ENCODE measurements at places on chromosomes 6 and 20.
A peak's percentile ranks its signal among the peaks of the same experiment; 100 is the strongest.

DNA sequence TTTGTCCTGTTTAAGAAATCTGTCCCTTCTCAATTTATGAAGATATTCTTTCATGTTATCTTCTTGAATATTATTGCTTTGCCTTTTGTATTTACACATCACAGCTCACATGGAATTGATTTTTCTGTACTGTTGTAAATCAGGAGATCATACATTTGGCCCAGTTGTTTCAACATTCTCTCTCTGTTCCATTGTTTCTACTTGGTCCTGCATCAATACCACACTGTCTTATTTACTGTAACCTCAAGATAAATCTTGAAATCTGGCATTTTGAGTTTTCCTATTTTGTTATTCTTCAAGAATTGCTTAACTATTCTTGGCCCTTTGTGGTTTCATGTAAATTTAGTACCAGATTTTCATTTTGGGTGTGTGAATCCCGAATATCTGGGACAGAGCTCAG lies 121.7 kb upstream of the CCN2 start:
- DNase-seq: no peak

- DNase-seq: no peak
Measured at GRCh38 chr6:153613719-153614455, 425.2 kb upstream of the OPRM1 start.

- DNase-seq: no peak
Measured at GRCh38 chr6:50993941-50994720, 175.5 kb downstream of the TFAP2B start.

DNA sequence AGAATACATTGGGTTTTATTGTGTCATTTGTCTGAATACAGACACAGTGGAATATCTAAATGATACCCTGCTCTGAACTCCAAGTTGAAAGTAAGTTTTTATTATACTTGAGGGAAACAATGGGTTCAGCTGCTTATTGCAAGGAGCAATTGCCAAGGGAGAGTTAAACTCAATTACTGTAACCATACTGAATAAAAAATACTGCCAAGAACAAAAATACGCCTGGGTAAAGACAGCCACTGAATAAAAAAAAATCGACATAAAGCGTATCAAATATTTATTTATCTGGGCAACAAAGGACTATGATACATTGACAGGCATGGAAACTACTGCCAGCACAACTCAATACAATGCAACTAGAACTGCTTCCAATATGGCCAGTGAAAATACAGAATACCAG lies 18.1 kb downstream of the TFAP2A start:
- no peak for DNase-seq

DNA sequence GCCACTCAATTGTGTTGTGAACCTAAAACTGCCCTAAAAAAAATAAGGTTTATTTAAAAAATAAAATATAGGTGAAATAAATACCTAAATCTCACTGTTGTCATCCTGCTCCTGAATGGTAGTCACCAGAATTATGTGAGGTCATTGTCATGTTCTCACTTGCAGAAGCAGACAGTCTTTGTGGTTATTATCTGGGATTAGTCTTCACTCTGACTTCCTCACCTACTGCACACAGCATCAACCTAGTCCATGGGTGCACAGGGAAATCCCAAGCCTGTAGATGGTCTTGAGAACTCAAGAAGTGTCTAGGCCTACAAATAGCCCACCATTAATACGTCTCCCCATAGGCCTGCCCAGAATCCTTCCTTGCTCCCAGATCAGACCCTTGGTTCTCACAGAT lies 97.0 kb downstream of the FOXF2 start:
- DNase-seq: no peak

DNA sequence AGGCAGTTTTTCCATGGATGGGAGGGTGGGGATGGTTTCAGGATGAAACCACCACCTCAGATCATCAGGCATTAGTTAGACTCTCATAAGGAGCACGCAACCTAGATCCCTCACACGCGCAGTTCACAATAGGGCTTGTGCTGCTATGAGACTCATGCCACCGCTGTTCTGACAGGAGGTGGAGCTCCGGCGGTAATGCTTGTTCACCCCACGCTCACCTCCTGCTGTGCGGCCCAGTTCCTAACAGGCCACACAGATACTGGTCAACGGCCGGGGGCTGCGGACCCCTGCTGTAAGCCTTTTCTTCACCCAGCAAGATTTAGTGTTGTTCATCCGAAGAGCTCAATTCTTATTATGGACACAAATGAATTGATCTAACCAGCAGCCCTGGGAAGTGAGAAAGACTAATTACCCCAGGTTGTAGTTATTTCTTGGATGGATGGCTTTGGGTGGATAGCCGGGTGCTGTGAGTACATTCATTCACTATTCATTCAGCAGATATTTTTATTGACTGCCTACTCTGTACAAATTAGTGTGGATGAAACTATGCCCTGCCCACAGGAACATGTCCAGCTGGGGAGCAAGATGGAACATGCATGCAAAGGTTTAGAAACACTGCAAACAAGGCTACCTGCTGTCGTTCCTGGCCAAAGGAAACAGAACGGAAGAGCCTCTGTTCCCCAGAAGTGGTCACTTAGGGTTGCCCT lies 57.2 kb downstream of the RIOK1 start:
- DNase-seq: no peak

- no peak for DNase-seq
Measured at GRCh38 chr6:111971866-111972532, 81.9 kb upstream of the CCN6 start.

DNA sequence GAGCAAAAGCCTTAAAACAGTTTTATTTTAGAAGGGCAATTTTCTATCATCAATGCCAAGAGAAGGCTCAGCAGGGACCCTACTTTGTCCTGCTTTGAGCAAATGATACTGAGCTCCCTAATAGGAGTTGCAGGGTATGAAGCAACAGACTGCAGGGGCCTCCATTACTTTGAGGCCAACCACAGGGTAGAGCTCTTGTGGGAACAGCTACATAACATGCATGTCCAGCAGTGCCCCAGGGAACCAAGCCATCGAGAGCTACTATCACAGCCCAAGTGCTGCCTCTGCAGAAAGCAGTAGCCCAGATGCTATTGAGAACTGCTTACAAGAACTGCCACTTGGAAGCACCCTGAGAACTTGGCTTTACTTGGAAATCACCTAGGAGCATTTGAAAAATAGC lies 222.1 kb downstream of the LAMA2 start:
- no peak for DNase-seq

DNA sequence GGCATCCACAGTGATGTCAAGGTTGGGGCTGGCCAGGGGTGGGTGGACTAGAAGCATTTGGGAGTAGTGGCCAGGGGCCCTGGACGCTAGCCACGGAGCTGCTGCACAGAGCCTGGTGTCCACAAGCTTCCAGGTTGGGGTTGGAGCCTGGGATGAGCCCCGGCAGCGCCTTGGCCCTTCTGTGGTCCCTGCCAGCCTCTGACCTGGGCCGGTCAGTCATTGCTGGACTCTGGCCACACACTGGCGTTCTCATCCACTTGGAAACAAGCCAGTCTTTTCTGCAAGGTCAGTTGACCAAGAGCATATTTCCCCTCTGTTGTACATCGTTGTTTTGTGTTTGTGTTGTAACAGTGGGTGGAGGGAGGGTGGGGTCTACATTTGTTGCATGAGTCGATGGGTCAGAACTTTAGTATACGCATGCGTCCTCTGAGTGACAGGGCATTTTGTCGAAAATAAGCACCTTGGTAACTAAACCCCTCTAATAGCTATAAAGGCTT lies 8.4 kb downstream of the PSMA7 start:
- no peak for DNase-seq

GRCh38 chr20:2227861-2228260 lies 67.9 kb upstream of the TGM3 start:
- DNase-seq: no peak

DNA sequence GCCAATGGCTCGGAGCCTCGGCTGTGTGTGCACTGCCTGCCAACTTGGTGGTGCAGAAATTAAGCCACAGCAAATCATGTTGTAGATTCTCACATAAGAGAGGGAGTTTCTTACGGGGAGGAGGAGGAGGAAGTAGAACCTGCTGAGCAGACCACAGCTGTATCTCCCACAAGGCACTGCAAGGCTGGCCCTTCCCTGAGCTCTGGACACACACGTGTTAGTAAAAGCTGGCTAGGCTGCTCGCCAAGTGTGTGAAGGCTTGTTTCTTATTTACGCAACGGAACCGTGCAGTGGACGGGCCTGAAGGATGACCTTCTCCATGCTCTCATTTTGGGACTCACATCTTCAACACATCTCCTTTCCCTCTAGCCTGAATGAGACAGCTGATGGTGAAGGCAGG lies 15.7 kb upstream of the QKI start:
- no peak for DNase-seq

DNA sequence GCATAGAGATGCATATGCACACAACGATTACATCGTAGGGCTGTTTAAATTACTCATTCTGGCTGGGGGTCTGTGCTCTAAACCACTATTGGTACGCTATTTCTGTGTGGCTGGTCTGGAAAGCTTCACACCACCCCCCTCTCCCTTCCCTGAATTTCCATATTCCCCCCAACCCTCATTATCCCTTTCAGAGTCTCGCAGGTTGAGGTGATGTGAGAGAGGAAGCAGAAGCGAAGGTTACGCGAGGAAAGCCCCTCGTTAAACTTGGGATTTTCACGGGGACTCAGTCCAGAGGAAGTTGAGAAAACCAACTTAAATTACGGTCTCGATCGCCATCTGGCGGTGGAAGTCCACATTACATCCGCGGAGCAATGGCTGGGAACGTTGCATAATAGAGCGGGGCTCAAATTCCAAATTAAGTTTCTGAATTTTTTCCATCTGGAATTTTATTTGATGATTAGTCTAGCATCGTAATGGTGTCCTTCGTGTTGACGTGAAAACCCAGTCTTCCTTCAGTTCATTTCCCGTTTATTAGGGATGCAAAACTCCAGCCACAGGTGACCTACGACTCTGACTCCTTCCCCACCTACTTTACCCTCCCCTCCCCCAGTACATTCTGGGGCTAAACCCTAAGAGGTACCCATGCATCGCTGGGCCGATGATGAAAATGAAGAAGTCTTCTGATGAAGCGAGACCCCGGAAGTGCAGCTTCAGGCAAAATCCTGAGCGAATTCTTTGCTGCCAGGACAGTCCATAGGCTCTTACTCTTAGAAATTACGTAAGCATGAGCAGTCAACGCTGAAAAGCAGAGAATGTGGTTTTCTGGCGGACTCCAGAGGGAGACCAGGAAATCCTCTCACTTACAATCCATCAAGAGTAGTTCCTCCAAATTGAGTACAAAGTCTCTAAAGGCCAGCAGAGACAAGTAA lies 19.7 kb downstream of the HLA-DOB start:
- no peak for DNase-seq

DNA sequence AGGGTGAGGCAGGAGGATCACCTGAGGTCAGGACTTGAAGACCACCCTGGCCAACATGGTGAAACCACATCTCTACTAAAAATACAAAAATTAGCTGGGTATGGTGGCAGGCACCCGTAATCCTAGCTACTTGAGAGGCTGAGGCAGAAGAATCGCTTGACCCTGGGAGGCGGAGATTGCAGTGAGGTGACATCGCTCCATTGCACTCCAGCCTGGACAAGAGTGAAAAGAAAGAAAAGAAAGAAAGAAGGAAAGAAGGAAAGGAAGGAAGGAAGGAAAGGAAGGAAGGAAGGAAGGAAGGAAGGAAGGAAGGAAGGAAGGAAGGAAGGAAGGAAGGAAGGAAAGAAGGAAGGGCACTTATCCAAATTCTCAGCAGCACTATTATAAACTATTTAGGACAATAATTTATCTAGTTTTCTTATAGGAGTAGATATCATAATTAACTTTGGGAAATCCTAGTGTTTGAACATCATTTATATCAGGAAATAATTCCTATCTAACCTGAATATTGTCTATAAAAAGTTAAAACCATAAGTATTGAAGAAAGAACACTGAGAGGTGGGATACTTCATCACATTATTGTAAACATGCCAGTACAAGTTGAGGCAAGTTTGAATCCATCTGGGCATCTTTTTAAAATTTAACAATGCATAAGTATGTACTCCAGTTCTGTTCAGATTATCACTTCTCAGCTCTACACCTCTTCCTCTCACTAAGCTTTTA lies 305.5 kb downstream of the SLC35F1 start:
- DNase-seq: no peak

DNA sequence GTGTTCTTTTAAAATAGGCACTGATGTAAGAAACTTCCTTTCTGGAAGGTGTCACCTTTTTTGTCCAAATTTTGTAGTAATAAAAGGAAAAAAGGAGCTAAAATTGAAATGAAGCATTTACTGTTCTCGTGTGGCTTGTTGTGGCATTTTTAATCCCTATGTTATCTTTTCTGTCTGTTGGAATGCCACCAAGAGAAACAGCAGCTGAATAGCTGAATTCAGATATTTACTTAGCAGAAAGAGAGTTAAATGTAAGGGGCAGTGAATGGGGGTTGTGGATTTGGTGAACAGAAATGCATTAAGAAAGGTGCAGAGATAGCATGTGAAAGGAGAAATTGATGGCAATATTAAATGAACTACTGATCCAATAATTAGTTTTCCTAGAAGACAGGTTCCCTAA lies 573.6 kb upstream of the EPHA7 start:
- DNase-seq: no peak

DNA sequence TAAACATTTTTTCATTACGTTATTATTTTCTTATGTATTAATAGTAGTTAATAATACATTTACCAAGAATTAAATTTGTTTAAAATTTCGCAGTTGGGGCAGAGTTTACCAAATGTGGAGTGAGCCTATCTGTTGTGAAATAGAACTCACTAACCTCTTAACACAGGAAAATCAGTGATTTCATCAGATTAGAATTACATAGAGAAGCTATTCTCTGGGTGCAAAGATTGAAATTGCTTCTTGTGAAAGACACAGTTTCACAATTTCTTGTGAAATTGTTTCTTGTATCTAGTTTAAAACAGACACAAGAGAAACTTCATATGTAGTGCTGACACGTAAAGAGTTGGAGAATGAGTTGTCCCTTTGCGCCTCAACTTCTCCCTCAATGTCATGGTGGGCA lies 69.4 kb upstream of the PRL start:
- DNase-seq: no peak

DNA sequence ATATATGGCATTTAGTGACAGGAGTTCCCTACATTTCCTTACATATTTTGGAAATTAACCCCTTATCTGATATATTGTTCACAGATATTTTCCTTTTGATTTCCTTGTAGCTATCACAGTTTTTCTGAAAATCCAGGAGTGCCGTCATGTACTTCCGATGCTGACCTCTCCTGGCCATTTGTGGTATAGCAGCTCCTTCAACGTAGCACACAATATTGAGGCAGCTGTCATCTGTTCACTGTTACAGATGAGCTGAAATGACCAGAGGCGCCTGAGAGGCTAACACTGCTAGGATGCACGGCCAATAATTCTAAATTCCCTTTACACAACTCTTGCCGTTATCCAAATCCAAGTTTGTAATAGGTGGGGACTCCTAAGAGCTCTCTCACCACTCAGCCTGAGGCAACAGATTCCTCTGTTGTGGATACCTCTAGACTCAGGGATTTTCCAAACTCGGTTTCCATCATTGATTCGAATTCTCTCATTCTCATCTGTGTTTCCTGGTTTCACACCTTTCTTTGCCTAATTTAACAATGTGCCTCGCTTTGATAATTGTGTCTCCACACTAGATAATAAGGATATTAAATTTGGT lies 53.0 kb downstream of the MMUT start:
- peak; percentile 14 for DNase-seq

DNA sequence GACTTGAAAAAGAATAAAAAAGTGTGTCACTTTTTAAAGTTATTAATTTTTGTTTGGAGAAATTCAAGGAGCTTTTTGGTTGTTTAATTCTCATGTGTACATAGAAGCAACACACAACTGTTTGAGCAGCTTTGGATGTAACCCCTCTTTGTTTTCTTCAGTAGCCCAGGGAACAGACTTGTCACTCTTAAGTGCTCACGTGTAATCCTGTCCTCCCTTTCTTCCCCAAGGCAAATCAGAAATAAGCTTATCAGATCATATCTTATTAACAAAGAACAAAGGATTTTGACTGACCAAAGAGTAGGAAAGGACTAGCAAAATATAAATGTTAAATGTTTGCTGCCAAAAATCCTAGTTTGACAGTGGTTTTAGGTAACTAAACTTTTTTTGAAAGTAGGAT lies 7.3 kb upstream of the FLRT3 start:
- DNase-seq: no peak
